ENCODE measurements at places on chromosomes 6 and 20.
A peak's percentile ranks its signal among the peaks of the same experiment; 100 is the strongest.

DNA sequence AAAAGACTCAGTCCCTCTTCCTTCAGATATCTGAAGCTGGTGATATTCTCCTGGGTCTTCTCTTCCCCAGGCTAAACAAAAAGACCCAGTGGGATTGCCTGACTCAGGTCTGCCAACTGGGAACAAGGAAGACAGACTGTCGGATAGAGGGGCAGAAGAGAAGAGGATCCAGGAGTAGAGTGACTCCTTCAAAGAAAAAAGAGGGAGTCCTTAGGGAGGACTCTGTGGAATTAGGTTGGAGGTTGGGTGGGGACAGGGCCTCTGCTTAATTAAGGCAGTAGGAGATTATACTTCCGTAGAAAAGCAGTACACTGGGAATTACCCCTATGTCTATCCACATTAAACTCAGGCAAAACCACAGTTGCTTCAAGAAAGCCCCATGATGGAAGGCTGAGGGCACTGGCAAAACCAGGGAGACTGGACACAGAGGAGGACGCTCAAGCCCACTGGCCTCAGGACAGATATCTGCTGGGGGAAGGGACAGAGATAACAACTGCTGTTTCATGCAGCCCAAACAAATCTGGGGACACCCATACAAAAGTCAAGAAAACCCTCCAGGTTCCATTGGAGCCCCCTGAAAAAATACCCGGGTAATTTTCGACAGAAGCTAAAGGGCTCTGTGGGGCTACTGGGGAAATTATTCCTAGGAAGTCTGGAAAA is 5.7 kb downstream of the BCL2L1 start:
- no peak for DNase-seq

DNA sequence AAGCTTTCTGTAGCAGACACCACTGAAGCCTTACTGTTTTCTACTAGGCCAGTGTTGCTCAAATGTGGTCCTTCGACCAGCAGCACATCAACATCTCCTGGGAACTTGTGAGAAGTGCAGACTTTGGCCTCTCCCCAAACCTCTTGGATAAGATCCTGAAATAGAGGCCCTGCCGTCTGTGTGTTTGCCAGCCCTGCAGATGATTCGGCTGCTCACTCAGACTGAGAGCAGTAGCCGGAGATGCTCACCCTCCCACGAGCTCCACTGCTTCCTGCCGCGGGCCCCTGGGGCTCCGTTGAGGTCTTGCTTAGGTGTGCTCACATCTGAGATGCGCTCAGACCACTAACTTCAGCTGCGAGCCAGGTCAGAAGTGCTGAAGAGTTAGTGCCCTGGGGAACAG is 129.5 kb upstream of the SSTR4 start:
- no peak for DNase-seq

- DNase-seq = no peak
These were observed 118.7 kb downstream of the OPRM1 start for GRCh38 chr6:154157706-154158105.

DNA sequence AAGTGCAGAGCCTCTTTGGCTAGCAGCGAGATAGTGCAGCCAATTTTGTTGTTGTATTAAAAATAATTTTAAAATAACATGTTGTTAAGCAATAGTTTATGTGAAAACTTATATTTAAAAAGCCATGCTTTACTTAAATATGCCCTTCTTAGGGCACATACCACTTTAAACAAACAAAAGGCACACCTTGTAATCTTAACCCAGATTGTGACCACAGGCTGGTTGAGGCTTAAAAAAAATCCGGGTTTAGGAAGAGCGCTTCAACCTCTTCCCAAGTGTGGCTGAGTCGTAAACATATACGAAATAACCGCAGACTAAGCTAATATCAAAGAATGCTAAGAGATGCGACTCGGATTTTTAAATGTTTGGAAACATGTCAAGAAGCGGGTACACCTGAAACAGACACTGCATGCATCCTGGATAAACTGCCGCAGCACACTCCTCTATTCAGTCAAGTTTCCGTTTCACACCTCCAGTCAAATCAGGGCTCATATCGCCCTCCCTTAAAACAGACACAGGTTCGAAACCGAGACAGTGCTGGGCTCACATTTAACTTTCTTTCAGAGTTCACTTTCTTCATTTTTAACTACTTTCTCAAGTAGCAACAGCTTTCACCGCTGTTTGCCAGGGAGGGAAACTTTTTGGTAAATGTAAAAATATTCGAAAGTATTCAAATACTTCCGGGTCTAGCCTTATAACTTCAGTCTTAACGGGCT is 1.5 kb downstream of the DEK start:
- DNase-seq = no peak

GRCh38 chr6:160393891-160394653 is 45.9 kb downstream of the SLC22A3 start:
- DNase-seq = peak; percentile 27

DNA sequence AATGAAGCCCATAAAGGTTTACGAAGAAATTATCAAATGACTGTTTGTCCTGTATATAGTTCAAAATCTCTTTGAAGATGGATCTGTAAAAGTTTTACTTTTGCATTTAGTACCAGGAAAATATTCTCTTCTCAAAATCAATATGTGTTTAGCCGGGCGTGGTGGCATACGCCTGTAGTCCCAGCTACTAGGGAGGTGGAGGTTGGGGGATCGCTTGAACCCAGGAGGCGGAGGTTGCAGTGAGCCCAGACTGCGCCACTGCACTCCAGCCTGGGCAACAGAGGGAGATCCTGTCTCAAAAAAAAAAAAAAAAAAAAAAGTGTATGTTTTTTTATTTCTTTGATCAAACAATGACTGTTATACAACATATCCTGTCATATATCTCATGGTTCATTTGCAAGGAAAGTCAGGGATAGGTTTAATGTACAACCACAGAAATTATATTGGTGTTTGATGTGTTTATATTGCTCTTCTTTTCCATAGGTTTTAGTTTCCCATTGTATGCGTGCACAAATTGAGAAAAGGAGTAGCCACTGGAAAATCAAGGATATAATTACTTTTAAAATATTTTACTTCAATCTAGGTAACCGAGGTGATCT is 40.1 kb downstream of the SOX4 start:
- no peak for DNase-seq

GRCh38 chr6:107539849-107540464 is 50.0 kb downstream of the SOBP start:
- DNase-seq = no peak

- DNase-seq = no peak
These were observed 162.4 kb downstream of the ID4 start for GRCh38 chr6:19999319-20000191.

- DNase-seq = no peak
These were observed 108.5 kb upstream of the CARMIL1 start for GRCh38 chr6:25170640-25171039.

GRCh38 chr20:9397928-9398327 is 116.5 kb upstream of the LAMP5 start:
- DNase-seq = no peak

- no peak for DNase-seq
These were observed 14.3 kb upstream of the ELOVL2 start for GRCh38 chr6:11058406-11058805.
